Putamen (tissue), 1 donor: ENCODE measurements at places on chromosomes 11 and 22.

DNA sequence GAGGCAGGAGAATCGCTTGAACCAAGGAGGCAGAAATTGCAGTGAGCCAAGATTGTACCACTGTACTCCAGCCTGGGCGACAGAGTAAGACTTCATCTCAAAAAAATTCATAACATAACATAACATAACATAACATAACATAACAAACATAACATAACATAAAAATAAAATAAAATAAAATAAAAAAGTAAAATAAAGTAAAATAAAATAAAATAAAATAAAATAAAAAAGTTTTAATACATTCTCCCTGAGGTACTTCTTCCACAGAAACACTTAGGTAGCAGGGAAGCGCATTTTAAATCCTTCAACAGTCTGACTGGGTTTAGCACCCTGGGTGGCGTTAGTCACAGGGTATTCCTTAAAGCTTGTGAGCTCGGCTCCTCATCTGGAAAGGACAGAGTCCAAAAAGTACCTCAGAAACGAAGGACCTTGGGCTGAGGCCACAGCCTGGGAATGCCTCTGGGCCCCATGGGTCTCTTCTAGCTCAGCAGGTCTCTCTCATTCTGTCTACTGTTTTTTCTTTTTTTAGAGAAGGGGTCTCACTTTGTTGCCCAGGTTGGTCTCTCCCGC lies 41.7 kb downstream of the MICAL3 start:
- no peak for DNase-seq

- no peak for DNase-seq
Observed at GRCh38 chr11:98800696-98801095, 220.1 kb upstream of the CNTN5 start.

DNA sequence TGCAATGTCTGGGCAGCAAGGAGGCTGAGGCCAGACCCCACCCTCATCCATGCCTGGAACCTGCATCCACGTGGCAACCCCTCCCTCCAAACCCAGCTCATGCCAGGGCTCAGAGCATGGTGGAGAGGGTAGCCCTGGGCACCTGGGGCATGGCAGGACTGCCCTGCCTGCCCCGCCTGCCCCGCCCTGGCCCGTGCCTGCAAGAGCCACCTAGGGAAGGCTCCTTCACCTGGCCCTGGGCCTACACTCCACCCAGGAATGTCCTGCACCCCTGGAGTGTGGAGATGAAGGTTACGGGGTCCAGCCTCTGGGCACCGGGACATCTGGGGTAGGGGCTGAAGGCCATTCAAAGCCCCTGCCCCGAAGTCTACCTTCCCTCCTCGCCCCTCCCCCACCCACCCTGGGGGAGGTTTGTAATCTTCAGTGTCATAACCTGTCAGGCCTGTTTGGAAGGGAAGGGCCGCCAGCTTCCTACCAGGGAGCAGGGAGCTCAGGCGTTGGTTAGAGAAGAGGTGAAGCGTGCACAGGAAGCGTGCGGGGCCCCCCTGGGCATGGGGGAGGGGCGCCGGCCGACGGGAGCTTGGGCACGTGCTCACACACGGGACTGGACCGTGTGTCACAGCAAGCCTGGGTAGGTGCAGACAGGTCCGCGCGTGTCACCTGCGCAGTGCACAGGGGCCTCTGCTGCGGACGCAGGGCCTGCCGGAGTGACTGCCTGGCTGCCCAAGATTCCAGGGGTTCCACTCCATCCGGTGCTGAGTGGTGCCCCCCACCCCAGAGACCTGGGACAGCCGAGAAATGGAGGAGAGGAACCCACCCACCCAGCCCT lies 30.7 kb upstream of the TH start:
- no peak for DNase-seq

DNA sequence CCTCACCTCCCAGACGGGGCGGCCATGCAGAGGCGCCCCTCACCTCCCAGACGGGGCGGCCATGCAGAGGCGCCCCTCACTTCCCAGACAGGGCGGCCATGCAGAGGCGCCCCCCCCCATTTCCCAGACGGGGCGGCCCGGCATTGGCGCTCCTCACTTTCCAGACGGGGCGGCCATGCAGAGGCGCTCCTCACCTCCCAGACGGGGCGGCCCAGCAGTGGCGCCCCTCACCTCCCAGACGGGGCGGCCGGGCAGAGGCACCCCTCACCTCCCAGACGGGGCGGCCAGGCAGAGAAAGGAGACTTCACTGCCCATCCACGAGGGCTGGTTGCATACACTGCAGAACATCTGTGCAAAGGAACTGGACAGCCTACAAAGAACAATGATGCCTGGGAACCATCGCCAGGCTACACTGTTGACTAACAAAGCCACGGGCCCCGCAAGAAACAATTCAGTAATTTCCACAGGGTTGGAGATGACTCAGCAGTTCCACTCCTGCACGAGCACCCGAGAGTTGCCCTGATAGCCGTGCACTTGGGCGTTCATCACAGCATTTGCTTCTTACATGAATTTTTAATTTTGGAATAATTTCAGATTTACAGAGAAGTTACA lies 58.7 kb downstream of the CTTN start:
- DNase-seq = peak; percentile 32

DNA sequence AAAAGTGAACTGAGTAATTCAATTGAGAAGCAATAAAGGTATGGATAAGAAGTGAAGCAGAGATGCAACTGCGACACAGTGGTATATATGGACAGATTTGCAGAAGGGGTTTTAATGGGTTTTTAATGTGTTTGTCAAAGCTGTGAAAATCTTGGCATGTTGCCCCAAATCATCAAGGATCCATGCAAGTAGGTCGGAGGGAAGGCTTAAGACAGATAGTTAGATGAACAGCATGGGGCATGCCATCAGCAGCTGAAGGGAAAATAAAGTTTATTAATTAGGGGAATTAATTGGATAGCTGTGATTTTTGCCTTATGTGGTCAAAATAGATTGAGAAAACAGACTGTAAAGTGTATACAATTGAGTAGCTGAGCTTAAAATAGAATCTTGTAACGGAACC lies 840.1 kb downstream of the JRKL start:
- DNase-seq = no peak

DNA sequence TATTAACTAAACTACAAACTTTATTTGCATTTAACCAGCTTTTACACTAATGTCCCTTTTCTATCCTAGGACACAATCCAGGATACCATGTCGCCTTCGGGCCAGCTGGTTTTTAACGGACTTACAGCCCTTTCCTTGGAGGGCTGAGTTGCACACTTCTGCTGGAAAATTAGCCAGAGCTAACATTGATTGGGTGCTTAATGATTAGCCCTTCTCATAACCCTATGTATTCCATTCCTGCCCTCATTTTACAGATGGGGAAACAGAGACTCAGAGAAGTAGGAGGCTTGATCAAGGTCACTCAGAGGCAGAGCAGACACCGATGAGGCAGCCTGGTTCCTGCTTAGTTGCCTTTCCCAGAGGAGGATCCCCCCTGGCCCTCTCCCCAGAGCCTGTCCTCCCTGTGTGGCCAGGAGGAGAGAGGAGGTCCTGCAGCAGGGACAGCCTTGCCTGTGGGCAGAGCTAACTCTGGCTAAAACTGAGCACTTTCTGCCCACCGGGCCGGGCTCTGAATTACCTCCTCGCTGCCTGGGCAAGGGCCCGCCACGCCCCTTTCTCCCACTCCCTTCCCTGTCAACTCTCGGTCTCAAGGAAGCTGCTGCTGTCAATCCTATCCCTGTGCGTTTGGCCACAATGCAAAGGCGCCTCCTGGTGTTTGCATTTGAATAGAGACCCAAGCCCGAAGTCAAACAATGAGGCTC lies 59.6 kb upstream of the PAX6 start:
- no peak for DNase-seq

DNA sequence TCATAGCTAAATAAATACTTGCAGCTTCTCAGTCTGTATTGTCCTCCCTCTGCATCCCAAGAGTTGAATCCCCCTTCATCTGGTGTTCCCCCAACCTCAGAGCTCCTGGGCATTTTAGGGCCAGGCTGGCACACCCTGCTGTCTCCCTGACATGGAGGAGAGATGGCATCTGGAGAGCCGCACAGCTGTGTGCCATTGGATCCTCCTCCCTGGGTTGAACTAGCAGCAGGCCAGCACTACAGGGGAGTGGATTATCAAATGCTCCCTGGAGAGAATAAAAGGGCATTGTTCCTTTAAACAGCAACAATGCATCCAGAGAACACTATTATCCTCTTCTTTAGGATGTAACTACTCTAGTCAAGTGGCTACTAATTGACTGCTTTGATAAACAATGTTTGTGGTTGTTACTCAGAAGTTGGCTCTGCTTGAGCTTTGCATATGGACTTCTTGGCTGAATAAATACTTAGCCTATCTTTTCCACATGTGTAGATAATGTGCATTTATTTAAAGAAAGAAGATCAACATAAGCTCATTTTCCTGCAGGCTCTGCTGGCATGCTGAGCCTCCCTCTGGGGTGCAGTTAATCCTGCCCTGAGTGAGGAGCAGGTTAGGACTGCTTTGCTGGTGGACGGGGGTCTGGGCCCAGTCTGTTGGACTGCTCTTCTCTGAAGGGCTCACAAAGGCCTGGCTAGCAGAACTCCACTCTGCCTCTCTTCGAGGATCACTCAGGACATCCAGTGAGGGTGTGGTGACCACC lies 897.2 kb downstream of the TBC1D22A start:
- no peak for DNase-seq

GRCh38 chr11:132158091-132158490 lies 787.7 kb downstream of the NTM start:
- DNase-seq = no peak

- DNase-seq = no peak
Observed at GRCh38 chr11:70570693-70571395, 172.5 kb downstream of the CTTN start.

- DNase-seq = no peak
Observed at GRCh38 chr22:38845004-38845740, 1.3 kb upstream of the NPTXR start.
